ENCODE measurements at places on chromosomes 4 and X.
A peak's percentile ranks its signal among the peaks of the same experiment; 100 is the strongest.

GRCh38 chr4:94880956-94881355 is 123.2 kb downstream of the BMPR1B start:
- no peak for DNase-seq

- DNase-seq: no peak
Observed at GRCh38 chrX:111020283-111020682, 75.7 kb upstream of the PAK3 start.

DNA sequence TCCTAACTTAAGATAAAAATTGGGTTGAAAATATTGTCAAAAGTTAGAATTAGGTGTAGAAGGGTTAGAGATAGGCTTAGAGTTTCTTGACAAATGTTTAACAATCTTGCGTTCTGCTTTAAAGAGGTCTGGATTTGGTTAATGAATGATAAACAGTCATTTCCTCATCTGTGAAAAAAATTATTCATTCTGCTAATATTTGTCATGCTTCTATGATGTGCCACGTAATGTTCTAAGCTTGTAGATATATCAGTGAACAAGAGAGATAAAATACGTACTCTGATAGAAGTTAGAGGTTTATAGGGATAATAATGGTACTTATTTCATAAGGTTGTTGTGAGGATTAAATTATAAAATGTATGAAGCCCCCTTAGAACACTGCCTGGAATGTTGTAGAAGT is 443.0 kb upstream of the GALNT7 start:
- DNase-seq: no peak

DNA sequence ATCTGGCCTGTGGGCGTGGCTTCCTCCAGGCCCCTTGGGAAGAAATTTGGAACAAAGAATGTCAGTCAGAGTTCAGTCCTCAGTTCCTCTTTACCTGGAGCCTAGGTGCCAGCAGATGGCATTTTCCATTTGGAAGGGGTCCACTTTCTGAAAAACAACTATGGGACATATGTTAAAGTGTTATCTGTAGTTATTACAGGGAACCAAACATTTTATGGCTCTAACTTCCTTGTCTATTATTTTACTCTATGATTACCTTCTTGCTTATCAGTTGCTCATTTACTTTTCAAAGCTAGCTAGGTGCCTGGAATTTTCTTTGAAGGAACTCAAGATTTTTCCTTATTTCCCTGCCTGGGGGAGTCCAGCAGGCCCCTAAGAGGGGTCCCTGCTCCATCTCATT is 159.8 kb upstream of the PUDP start:
- DNase-seq: no peak

GRCh38 chrX:103311399-103311780 is 600 bp upstream of the BEX2 start:
- no peak for DNase-seq

GRCh38 chrX:19879735-19880378 is 7.5 kb downstream of the SH3KBP1 start:
- DNase-seq: peak; percentile 91

GRCh38 chr4:77127837-77128621 is 29.0 kb upstream of the CCNG2 start:
- peak; percentile 13 for DNase-seq

GRCh38 chr4:72702948-72703347 is 133.9 kb upstream of the ADAMTS3 start:
- no peak for DNase-seq

- no peak for DNase-seq
Observed at GRCh38 chr4:175371091-175371490, 441.0 kb downstream of the GPM6A start.

DNA sequence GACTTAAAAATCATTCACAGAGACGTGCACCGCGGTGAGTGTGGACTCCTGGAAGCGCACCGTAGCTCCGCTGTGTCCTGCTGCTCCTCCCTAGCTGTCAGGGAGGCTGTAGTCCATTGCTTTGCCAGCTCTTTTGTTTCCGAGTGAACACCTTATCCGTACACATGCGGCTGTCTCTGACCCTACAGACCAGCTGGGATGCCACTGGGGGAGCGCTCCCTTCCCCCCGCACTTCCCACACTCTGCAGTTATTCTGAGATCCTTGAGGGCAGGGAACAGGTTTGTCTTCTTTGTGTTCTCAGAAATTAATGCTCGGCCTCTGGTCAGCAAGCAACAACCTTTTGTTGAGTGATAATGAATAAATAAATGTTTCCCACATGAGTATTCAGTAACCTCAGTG is 33.7 kb upstream of the MSANTD1 start:
- no peak for DNase-seq

DNA sequence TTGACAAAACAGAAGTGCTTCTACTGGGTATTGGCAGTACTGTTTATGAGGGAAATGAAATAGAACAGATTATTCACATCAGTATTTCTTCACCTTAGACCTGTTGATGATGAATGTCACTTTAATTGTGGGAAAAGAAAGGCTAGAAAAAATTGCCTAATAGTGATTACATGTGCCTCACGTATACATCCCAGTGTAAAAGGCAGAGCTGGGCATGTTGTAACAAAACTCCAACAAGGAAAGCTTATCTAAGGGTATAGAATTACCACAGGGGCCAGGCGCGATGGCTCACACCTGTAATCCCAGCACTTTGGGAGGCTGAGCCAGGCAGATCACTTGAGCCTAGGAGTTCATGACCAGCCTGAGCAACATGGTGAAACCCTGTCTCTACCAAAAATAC is 4.2 kb downstream of the PGM2 start:
- DNase-seq: no peak

GRCh38 chr4:100060765-100061416 is 110.8 kb upstream of the H2AZ1 start:
- DNase-seq: no peak

DNA sequence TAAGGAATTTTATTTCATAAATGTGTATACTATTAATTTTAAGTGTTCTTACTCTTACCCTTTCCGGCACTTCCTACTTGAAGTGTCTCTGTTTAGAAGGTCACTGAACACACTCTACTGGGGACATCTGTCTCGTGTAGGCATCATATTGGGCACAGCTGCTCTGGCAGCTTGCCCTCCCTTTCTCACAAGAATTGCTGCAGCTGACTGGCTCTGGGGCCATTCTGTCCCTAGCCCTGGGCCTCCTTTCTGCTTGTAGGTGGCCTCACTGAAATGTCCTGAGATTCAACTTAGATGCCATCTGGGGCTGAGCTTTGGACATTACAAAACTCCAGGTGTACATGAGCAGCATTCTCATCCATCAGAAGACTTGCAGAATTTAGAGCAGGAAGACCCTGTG is 49.6 kb downstream of the SMAD1 start:
- DNase-seq: no peak

DNA sequence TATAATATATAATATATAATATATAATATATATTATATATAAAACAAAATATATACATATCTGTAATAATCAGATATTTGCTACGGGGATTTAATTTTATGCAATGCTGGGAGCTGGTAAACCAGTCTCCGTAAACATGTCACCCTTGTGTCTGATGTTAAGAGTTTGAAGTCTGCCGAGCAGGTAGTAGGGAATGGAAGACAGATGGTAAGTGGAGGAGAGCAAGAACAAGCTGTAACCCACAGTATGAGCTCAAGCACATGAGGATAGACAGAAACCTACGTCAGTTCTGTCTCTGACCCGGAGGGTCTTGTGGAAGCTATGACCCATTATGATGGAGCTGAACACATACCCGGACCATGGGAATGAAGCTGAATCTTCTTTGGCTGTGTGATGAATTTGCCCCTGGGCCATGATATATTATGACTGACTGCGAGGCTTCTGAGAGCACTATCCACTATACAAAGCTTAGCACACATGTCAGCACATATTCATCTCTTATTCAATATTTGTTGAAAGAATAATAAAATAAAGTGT is 46.2 kb downstream of the TIGD2 start:
- no peak for DNase-seq

GRCh38 chr4:126223784-126224407 is 909.1 kb downstream of the FAT4 start:
- peak; percentile 46 for DNase-seq

GRCh38 chr4:17310269-17310652 is 201.6 kb downstream of the QDPR start:
- no peak for DNase-seq

GRCh38 chr4:33171873-33172525 is 2451.8 kb downstream of the PCDH7 start:
- no peak for DNase-seq

GRCh38 chrX:65813245-65813644 is 145.8 kb downstream of the MSN start:
- DNase-seq: no peak

GRCh38 chr4:162011089-162011488 is 152.7 kb downstream of the FSTL5 start:
- DNase-seq: no peak

GRCh38 chr4:180564026-180564425 is 1679.2 kb upstream of the TENM3 start:
- DNase-seq: no peak

- peak; percentile 22 for DNase-seq
Observed at GRCh38 chr4:80507507-80507906, 172.0 kb downstream of the CFAP299 start.

DNA sequence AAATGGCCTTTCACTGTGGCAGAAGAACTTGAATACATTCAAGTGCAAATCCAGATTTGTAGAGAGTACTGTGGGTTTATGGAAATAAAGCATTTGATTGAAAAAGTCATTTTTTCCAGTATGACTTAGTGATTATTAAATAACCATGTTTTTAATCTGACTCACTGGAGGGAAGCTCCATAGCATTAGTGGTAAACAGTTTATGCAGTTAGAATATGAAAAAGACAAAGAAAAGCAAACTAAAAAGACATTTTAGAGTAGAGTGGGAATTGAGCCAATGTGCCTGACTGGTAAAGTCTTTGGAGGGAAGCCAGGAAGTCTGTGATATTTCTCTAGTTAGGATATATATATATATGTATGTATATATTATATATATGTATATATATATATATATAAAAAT is 53.4 kb downstream of the FAT4 start:
- no peak for DNase-seq

- no peak for DNase-seq
Observed at GRCh38 chr4:118317691-118318090, 35.1 kb downstream of the PRSS12 start.

DNA sequence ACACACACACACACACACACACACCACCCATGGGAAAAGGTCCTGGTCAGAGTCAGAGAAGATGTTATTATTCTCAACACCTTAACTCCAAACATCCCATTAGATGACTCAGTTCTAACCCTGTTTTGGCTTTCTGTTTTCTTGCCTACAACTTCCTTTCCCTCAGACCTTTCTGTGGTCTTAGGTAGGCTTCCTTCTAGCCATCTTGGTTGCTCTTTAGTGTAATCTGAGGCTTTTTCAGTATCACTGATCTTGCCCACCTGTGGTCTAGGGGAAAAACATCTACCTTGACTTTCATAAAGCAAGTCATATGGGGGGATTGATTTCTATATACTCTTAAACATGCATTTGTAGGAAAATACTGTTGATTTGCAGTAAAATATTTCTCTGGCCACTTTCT is 56.9 kb downstream of the ATG4A start:
- DNase-seq: no peak

DNA sequence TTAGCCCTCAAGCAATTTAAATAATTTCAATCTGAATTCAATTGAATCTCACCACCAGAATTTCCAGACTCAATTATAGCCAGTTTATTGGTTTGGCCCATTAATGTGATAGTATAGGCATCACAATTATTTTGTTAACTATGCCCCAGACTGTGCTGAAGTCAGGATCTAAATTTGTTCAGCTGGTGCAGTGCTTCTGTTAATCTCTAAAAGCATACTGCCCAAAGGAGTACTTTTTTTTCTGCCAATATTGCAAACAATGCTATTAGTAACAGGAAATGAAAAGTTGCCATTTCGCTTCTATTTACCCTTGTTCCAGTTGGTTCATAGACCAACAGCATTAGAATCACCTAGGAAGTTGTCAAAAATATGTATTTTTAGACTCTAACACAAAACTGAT is 171.0 kb downstream of the GPM6A start:
- DNase-seq: no peak

DNA sequence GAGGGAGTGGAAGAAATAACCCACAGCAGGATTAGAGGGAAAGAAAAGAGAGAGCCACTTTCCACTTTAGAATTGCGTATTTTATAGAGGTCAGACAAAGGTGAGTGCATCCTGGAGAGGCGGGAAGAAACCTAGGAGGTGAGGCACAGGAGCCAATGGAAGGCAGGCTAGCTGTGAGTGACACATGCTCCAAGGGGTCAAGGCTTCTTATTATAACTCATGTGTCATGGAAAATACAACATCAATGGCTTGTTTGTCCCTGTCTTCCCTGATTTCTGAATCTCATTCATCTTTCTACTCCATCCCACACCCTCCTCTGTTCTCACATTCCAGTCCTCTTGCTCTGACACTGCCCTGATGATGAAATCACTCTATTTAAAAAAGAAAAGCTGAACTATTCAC is 14.4 kb downstream of the ANXA3 start:
- DNase-seq: no peak

- peak; percentile 64 for DNase-seq
Observed at GRCh38 chr4:173171987-173172386, 3.4 kb downstream of the GALNT7 start.

- peak; percentile 0 for DNase-seq
Observed at GRCh38 chr4:131499141-131499873, 1649.8 kb upstream of the PCDH10 start.

DNA sequence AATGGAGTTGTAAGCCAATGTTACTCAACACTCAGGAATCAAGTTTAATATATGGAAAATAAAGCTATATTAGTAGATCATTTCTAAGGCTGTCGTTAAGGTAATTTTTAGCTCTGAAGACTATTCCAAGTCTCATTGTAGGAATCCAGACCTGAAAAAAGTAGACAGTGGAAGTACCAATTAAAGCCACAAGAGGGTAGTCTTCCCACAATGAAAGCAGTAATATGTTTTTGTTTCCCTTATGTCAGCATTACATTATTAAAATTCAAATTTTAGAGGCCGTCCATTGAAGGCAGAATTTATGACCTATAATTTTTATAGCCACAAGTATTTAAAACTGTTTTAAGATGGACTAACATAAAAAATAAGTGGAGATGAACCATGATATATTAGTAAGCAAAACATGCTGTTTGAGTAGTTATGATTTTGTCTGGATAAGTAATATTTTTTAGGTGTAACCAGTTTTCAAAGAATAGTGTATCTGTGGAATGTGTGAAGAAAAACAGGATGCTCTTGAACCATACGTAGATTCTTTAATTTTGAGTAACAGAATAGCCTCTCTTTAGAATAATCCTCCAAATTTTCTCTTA is 372.6 kb upstream of the TECRL start:
- peak; percentile 50 for DNase-seq

- DNase-seq: peak; percentile 8
Observed at GRCh38 chr4:7876201-7876875, 63.3 kb downstream of the AFAP1 start.

- peak; percentile 25 for DNase-seq
Observed at GRCh38 chr4:38030023-38030422, 69.8 kb downstream of the PTTG2 start.

GRCh38 chr4:80263541-80264351 is 2.7 kb upstream of the FGF5 start:
- DNase-seq: no peak

GRCh38 chr4:15881820-15882219 is 56.7 kb downstream of the FGFBP1 start:
- DNase-seq: no peak

Measured in hematopoietic multipotent progenitor cell treated with erythropoietin and hydrocortisone succinate and interleukin-3 and kit ligand, for 4 days (in vitro differentiated cells).